Hematopoietic multipotent progenitor cell treated with erythropoietin and hydrocortisone succinate and interleukin-3 and kit ligand, for 6 days (in vitro differentiated cells): ENCODE measurements at places on chromosomes 3 and 15.

GRCh38 chr15:39205506-39206371 is 375.1 kb upstream of the THBS1 start:
- DNase-seq, result no peak

GRCh38 chr3:1798711-1799405 is 299.8 kb upstream of the CNTN4 start:
- no peak for DNase-seq

DNA sequence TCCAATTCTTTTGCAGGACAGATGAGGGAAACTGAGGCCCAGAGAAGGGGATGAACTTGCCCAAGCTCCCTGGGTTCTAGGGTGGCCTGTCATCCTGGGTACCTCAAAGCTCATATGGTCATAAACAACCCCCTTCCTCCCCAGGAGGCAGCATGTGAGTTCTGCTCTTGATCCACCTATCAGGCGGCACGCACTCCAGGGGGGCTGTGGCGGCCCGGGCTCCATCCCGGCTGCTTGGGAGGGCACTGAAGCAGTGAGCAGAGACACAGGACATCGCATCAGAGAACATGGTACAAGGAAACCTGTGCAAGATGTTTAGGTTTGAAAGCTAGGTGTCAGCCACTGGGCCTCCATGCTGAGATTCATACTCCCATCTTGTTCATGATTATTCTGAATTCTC is 34.2 kb downstream of the CPN2 start:
- no peak for DNase-seq

DNA sequence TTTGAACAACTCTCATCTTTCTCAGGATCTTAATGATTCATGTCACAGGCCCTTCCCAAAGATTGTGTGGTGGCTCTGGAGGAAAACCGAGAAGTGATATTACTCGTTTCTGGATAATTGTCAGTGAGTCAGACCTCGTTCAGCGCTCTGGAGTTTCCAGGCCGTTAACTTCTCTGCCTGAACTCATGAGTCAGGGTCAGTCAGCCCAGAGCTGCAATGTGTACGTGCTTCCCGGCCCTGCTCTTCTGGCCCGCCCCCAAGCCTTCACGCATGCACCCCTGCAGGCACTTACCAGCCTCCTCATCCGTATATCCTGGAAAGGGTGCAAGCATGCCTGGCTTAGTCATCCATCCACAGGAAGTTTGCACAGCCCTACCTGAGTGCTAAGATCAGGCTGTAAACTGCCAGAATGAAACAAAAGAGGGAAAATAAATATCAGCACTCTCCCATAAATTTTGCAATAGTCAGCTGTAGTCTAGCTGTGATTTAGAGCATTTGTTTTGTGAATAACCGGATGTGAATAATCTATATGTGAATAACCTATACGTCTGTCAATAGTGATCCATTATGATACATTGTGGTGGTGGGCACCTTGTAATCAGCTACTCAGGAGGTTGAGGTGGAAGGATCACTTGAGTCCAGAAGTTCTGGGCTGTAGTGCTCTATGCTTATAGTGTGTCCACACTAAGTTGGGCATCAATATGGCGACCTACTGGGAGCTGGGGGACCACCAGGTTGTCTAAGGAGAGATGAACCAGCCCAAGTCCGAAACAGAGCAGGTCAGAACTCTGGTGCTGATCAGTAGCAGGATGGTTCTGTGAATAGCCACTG is 35.3 kb upstream of the SEMA4B start:
- DNase-seq, result no peak

DNA sequence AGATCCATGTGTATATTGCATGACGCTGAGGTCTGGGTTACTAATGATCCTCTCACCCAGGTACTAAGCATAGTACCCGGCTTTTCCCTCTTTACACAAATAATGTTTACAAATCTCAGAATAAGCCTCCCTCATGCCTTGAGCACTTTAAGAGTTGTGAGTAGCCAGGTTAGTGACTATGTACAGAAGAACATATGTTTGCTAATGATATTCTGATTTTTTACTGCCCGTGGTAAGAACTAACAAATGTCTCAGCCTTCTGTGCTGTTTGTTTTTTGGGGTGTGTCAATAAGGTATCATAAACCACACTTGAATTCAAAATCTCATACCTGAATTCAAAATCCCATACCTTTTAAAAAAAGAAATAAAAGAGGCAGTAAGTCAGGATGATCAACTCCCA is 59.5 kb downstream of the ABCC5 start:
- no peak for DNase-seq

GRCh38 chr15:75203908-75204263 is 2.2 kb downstream of the C15orf39 start:
- peak; percentile 49 for DNase-seq

DNA sequence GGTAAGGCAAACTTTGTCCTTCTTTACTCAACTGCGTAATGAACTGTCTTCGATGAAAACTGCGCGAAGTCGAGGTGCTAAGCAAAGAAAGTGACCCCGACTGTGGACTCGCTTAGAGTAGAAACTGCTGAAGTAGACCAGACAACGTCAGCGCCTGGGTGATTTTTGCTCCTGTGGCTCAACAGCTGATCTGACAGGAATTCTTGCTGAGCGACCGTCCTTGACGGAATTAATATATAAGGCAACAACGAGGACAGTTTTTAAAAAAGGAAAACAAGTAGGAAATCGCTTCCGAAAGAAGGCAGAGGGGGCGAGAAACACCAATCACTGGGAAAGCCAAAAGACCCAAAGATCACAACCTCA is 541 bp downstream of the RPS27L start:
- DNase-seq, result peak; percentile 55

- DNase-seq, result no peak
These were observed 708.7 kb downstream of the VGLL3 start for GRCh38 chr3:86282106-86282787.

- DNase-seq, result no peak
These were observed 49.9 kb downstream of the COL6A5 start for GRCh38 chr3:130395331-130395730.

DNA sequence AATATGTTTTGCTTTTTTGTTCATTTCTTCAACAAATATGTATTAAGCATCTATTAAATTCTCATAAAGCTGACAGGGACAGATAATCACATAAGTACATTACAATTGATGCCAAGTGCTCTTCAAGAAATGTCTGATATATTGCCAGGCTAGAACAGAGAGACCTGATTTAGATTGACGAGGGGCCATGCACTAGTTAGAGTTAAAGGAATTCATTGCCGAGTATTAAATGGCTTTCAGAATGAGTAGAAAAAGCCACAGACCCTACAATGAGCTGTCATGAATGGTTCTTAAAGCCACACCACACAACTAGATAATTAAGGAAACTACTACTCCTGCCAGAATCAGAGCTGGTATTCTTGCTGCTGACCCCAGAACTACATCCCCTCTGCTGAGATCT is 250.2 kb upstream of the MME start:
- DNase-seq, result no peak

GRCh38 chr3:141114816-141115460 is 63.8 kb downstream of the SPSB4 start:
- peak; percentile 16 for DNase-seq

DNA sequence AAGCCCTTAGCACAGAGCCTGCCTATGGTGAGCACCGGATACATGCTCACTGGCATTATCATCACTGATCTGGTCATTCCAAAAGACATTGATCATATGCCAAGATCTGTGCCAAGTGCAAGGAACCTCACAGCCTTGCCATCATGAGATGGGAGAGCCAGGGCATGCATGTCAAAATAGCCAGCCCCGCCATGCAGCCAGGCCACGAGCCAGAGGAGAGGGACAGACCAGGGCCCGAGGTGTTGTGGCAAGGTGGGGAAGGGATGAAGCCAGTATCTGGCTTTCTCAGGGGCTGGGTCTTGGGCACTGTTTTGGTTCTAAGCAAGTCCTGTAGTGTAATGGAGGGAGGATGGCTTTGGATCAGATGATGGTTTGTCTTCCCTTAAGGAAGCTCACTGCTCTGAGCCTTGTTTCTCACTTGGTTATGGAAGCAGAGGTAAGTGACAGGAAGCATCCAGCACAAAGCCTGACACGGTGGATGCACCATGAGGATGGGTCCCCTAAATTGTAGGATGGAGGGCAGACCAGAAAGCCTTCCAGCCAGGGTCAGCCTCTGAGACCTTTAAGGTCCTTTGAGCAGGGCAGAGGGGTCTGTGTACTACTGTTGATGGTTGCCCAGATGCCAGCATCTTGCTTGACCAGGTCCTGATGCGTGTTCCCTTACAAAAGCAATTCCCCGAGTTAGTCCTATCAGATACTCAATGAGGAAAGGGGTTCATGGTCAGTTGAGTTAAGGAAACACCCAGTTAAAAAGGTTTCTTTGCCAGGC is 247.7 kb upstream of the TLE3 start:
- no peak for DNase-seq

GRCh38 chr15:68504681-68505170 is 72.8 kb upstream of the ITGA11 start:
- no peak for DNase-seq

DNA sequence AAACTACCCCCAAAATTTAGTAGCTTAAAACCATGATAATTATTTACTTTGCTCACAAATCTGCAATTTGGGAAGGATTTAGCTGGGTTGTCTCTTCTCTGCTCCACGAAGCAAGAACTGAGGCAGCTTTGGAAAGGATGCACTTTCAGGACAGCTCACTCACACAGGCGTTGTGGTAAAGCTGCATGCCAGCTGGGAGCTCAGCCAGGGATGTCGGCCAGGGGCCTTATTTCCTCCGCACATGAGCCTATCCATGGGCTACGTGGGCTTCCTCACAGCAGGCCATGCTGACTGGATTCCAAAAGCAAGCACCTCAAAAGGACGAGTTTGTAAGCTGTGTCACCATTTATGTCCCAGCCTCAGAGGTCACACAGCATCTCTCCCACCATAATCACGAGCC is 301.3 kb upstream of the IGF1R start:
- DNase-seq, result no peak

GRCh38 chr3:144670571-144670970 is 698.9 kb downstream of the DIPK2A start:
- no peak for DNase-seq

DNA sequence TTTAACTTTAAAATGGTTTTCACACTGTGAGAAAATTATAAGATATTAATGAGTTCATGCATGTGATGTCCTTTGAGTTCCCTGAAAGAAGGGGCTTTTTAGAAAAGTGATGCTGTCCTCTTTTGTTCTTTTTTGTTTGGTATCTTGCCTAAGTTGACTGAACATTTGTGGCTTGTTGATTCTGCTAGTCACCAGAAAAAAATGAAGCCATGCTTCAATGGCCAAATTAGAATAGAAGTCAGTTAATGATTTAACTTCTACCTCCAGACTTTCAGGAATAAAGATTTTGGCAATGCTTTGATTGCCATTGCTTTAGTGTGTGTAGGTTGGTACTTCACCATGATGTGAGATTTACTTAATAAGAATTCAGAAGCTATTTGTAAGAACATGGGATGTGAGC is 260.6 kb upstream of the NECTIN3 start:
- DNase-seq, result no peak
